Activated T-helper 1 cell treated with anti-CD3 and anti-CD28 coated beads, Interleukin-2, amount 50 U/mL, for 16 hours (primary cell): ENCODE measurements at places on chromosomes 6 and 20.

DNA sequence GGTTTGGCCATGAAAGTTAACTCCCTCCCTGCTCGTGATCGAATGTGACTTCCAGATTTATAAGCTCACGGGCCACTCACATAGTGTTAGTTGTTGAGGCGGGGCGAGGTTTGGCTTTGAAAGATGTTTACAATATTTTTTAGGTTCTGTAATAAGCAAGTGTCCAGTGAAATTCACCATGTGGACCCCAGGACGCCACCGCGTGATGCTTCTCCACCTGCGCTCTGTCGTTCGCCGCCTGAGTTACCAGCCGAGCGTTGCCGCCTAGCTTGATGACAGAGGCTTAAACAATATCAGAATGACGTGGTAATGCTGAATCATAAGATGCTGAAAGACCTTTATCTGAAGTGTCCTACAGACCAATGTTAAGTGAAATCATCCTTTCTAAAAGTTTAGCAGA, 241.0 kb downstream of the MYLK4 start:
- DNase-seq: no peak

GRCh38 chr20:3658716-3659491, 4.3 kb downstream of the GFRA4 start:
- DNase-seq: no peak

- DNase-seq: no peak
Measured at GRCh38 chr6:25186919-25187318, 92.3 kb upstream of the CARMIL1 start.

DNA sequence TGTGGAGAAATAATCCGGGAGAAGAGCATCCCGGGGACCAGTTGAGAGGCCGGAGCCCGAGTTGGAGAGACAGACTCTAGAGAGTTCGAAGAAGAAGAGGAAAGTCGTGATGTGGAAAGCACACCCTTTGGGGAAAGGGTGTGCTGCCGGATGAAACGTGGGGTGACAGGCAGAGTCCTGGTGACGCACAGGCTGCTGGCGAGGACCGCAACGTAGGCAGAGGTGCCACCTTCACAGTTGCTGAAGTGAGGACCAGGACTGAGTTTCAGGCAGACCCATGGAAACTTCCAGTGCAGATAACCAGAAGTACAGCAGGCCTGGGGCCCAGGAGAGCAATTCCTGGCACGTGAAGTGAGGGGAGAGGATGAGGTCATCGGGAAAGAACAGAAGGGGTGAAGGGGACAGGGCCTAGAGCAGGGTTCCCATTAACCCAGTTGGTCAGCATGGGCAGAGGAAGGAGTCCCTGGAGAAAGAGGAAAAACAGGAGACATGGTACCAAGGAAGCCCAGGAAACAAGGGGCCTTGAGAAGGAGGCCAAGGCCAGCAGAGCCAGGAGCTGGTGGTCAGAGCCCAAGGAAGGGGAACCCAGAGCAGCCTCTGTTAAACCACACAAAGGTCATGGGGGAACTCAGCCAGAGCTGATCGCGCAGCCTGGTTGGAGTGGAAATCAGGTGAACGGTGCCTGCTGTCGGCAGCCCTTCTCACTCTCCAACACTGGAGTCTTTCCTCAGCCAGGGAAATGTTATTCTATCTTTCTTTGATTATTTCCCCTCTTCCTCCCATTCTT, 84.1 kb downstream of the PRND start:
- DNase-seq: no peak

DNA sequence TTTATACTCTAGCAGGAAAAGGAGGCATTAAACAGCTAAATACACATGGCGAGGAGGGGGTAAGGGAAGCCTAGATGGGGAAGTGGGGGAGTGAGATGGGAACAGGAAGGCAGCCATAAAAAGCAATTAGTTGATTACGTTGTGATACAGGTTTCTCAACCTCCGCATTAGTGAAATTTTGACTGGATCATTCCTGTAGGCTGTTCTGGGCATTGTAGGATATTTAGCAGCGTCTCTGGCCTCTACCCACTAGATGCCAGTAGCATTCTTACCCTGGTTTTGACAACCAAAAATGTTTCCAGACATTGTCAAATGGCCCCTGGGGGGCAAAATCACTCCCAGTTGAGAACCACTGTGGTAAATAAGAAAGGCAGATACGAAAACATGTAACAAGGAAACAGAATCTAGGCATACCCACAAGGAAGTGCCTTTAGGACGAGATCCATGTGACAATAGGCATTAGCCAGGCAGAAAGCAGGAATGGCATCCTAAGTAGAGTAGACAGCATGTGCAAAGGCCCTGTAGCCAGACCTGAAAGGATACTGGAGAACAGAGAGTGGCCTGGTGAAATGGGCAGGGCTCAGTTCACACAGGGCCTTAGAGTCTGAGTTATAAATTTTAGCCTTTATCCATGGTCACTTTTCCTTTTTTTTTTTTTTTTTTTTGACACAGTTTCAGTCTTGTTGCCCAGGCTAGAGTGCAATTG, 25.8 kb upstream of the PTPN1 start:
- no peak for DNase-seq
